NCI-H345 (cell line): ENCODE measurements at places on chromosomes 16 and 17.
A peak's percentile ranks its signal among the peaks of the same experiment; 100 is the strongest.

DNA sequence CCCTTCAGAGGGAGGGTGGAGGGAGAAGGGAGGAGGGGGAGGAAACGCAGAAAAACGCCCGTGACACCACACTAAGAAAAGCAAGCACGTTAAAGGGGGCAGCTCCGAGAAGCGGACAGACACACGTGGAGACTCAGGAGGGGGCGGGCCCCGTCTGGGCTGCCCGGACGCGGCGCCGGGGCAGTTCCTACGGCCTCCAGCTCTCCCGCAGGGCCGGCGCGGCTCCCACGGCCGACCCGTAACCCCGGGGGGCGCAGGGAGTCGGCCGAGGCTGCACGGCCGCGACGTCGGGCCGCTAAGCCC is 362 bp downstream of the KLHDC4 start:
- DNase-seq: no peak

- peak; percentile 30 for DNase-seq
Observed at GRCh38 chr17:62870552-62870971, 62.4 kb upstream of the MARCHF10 start.

GRCh38 chr17:80272366-80272765 is 11.7 kb downstream of the RNF213 start:
- DNase-seq: no peak

DNA sequence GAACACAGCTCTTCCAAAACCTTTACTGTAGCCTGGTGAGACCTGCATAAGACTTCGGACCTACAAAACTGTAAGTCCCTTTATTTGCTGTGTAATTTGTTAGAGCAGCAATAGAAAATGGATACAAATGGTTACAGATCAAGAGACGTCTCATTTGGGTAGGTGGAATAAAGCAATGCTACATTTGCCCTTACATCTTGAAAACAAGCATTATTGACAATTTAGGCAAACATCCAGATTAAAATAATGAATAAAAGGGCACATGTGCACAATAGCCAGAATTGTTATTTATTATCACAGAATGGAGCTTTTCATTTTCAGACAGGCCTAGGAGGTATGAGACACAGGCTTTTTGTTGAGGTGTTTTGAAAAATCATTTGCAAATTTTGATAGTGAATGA is 222.2 kb upstream of the CPHXL start:
- no peak for DNase-seq

- no peak for DNase-seq
Observed at GRCh38 chr17:42009170-42009569, 8.1 kb downstream of the DNAJC7 start.

GRCh38 chr16:65975049-65975708 is 391.3 kb upstream of the CDH5 start:
- no peak for DNase-seq

DNA sequence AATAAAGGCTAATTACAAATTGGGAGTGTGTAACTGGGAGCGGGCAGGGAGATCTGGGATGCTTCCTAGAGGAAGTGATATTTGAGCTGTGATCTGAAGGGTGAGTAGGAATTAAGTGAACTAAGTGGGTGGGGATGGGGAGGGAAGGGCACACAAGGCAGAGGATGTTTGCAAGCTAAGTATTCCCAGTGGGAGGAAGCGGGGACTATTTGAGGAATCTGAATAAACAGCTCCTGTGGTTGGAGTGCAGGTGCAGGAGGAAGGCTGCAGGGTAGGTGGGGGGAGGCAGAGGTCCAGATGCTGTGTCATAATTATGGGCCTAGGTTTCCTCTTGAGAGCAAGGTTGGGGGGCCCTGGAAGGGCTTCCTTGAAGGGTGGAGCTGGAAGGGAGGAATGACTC is 102.1 kb upstream of the HS3ST2 start:
- DNase-seq: no peak

GRCh38 chr16:87371261-87371866 is 12.2 kb downstream of the FBXO31 start:
- no peak for DNase-seq

DNA sequence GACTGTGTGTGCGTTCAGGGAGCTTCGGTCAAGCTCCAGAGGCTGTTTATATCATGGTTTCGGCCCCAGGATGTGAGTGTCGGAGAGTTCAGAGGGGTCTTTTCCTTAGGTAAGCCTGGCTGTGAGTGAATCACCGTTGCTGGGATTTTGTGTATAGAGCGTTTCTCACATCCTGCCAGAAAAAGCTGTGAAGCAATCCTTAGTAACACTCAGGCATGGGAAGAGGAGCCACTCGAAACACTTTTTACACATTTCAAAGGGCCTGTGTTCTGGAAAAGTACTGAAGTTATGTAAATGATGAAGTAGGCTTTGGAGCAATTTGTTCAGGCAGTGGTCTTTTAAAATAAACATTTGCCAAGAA is 662 bp downstream of the PGS1 start:
- DNase-seq: no peak

- peak; percentile 3 for DNase-seq
Observed at GRCh38 chr17:43790311-43790940, 10.2 kb downstream of the CFAP97D1 start.

DNA sequence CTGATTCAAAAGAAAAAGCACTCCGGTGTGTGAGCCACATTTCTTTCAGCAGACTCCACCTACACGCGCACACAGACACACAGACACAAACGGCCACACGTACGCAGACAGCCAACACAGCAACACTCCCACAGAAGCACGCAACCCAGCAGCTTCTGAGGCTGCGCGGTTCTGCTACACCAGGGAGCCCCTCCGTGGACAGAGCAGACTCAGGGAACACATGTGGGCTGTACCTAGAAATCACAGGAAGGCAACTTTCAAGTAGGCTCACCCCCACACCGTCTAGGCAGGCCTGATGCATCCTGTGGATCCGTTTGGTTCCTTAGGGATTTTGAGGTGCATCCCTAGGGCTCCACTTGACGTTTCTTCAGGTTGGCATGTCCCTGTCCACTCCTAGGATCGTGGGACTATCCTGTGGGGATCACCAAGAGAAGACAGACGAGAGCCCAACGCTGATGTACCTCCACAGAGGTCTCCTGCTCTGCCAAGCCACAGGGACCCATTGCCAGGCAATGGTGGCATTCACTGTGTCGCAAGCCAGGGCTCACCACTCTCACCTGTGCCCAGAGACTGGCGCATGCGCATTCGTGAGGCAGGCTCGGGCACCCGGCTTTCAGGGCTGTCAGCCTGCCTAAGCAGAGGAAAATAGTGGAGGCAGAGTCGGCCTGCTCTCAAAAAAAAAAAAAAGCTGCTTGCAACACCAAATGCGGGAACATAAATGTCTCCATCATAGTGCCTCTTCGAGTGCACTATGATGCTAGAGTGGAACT is 2333.3 kb downstream of the TP53TG3F start:
- DNase-seq: no peak

- DNase-seq: no peak
Observed at GRCh38 chr17:8188263-8188839, 1.6 kb downstream of the BORCS6 start.

DNA sequence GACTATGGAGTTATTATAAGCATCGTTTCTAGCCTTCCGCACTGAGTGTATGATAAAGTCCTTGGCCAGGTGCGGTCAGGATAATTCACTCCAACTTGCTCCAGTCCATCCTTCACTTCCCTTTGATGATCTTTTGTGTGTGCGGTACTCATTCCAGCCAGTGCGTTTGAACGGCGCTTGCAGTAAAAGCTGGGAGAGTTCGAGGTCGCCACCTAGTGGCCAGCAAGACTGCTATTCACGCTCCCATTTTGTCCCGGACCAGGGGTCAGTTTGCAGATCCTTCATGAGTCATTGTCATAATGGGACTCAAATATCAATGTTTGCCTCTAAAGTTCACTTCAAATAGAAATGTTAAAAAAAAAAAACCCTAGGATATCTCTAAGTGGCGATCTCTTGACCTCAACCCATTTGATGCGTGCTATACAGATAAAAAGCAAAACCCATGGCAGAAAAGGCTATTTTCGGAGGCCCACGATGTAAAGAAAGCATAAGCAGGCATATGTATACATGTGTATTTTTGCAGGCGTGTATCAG is 417.1 kb downstream of the TMEM114 start:
- peak; percentile 44 for DNase-seq

GRCh38 chr17:4583782-4584100 is 588 bp upstream of the SMTNL2 start:
- DNase-seq: no peak

- DNase-seq: no peak
Observed at GRCh38 chr17:68221786-68222185, 26.1 kb upstream of the AMZ2 start.

DNA sequence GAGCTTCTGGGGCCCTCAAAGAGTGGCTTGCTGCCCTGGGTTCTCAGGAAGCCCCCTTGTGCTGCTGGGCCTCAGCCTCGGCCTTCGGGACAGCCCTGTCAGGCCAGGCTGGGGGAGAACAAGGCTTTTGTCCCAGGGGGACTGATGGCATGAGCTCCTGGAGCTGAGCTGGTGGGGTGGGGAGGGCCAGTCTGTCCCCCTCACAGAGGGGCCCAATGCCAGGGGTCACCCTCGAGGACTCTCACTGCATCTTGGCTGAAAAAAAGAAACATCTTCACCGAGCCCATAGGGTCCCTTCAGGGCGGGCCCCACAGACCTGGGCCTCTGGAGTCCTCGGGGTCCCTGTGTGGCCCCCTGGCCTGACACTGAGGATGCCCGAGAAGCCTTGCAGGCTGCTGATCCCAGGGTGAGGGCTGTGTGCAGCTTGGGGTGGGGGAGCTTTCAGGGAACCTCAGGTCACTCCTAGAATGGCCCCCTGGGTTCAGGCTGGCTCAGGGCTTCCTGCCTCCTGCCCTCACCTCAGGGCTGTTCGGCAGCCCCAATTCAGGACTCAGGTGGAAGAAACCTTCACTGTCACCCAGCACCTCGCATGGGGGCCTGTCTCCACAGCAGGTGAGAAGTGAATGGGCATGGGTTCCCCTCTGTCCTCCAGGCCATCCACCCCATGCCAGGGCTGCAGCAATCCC is 90.5 kb downstream of the TNFRSF13B start:
- no peak for DNase-seq

DNA sequence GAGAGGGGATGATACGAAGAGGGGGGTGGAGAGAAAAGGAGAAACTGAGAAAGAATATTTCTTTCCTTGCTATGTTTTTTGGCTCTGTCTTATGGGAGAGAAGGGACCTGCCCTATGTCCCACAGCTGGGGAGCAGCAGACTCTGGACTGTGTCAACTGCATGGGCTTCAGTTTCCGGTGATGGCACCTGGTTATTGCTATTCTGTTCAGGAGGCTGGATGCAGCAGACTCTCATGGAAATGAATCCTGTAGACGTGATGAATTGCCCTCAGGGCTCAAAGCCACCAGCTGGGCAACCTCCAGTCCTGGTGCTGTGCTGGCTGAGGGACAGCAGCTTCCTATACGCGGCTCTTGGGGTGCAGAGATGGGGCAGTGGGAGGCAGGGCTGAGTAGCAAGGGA is 121.2 kb downstream of the HAPSTR1 start:
- DNase-seq: no peak

DNA sequence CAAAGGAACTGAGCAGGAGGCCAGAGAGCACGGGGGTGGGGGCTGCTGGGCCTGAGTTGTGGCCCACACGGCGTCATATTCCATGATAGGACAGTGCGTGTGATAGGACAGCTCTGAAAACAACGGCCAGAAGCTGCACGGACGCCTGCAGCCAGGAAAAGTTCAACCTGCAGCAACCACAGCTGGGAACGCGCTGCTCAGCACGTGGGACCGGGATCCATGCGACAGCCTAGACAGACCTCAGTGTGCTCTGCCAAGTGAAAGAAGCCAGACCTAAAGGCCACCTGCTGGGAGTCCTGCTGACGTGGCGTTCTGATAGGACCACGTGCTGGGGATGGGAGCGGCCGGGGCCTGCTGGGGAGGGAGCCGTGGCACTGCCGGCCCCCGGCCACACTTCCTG is 21.6 kb downstream of the CTU2 start:
- peak; percentile 21 for DNase-seq

DNA sequence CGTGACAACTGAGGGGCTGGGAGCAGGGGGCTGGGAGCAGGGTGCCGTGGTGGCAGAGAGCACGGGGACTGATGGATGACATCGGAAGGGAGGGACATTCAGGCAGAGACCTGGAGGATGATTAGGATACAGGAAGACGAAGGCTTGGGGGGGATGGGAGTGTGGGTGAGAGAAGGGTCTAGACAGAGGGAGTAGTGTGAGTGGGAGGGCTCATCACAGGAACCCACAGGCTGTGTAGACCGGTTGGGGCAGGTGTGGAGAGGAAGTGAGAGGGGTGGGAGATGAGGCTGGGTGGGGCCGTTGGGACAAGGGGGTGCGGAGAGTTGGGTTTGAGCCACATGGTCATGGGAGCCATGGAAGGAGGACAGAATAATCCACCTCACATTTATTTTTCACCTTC is 83.8 kb downstream of the RAP1GAP2 start:
- DNase-seq: no peak

GRCh38 chr17:59353936-59354755 is 22.7 kb downstream of the YPEL2 start:
- peak; percentile 76 for DNase-seq

GRCh38 chr17:42672038-42672437 is 4.8 kb downstream of the PLEKHH3 start:
- DNase-seq: no peak

GRCh38 chr17:10631048-10631700 is 25.9 kb downstream of the MYH3 start:
- no peak for DNase-seq

DNA sequence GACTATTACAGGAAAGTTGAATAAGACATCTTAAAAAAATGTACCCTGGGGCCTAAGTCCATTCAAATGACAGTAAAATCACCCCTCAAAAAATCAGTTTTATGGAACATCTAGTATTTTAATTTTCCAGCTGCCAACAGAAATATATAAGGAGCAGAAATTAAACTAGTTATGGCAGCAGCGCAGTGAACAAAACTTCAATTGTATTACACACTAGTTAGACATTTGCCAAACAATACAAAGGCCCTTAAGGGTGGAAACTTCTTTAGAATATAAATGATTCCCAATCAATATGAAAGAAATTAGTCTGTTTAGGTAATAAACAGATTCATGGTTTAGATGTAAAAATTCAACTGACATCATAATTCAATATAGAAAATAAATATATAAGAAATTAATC is 18.1 kb upstream of the RFFL start:
- no peak for DNase-seq

- DNase-seq: peak; percentile 20
Observed at GRCh38 chr16:2475413-2476344, 752 bp downstream of the TBC1D24 start.

DNA sequence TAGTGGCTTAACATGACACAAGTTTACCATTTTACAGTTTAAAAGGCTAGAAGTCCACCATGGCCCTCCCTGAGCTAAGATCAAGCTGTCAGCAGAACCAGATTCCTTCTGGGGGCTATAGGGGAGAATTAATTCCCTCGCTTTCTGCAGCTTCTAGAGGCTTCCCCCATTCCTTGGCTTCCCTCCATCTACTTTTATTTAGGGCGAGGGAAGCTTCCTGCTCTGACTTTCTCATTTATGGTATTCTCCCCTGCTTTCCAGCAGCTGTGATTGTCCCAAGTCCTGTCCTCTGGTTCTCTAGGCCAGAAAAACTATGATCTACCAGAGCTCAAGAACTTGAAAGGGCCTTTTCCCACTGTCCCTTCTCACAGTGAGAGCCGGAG is 4.3 kb downstream of the CETP start:
- no peak for DNase-seq

DNA sequence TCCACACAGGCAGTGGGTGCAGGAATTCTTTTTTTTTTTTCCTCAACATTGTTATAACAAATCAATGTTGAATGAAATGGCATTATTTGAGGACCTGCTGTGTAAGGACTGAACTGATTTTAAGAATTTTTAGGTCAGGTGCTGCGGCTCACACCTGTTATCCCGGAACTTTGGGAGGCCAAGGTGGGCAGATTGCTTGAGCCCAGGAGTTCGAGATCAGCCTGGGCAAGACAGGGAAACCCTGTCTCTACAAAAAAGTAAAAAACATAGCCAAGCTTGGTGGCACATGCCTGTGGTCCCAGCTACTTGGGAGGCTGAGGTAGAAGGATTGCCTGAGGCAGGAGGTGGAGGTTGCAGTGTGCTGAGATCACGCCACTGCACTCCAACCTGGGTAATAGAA is 12.4 kb downstream of the MPRIP start:
- DNase-seq: no peak
